ENCODE measurements at places on chromosomes 1 and 21. TPM values are rescaled to one million over a fixed set of nuclear protein-coding genes. Genes with fewer than 3 reads are reported as not detected.

The KRTAP20-2 gene
- not detected for total RNA-seq

The EDARADD gene
- total RNA-seq: 11.7 TPM

The GRIK3 gene
- total RNA-seq: not detected

The PLA2G2C gene
- not detected for total RNA-seq

The MIXL1 gene
- not detected for total RNA-seq

The WDR64 gene
- total RNA-seq: not detected

The APH1A gene
- 138 TPM for total RNA-seq

The ORC1 gene
- total RNA-seq: 37.6 TPM

The MAP10 gene
- 4.4 TPM for total RNA-seq
